ENCODE measurements at places on chromosomes 13 and 19.

GRCh38 chr13:102131246-102131645, 270.6 kb downstream of the FGF14 start:
- no peak for DNase-seq

DNA sequence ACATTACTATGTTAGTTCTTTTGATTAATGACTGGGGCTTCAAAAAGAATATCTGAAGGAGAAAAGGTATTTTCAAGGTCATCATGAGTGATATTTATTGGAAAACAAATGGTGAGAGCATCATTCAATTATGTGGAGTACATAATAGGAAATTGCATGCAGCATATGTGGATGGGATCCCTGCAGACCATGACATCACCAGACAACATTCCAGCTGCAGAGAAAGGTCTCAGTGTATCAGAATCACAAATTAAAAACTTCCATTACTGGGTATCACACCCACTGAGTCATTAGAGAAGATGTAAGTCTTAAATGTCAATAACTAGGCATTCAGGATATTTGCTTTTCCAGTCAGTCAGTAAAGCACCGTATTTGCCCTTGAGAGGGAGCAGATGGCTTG, 574.4 kb upstream of the SLC10A2 start:
- no peak for DNase-seq

DNA sequence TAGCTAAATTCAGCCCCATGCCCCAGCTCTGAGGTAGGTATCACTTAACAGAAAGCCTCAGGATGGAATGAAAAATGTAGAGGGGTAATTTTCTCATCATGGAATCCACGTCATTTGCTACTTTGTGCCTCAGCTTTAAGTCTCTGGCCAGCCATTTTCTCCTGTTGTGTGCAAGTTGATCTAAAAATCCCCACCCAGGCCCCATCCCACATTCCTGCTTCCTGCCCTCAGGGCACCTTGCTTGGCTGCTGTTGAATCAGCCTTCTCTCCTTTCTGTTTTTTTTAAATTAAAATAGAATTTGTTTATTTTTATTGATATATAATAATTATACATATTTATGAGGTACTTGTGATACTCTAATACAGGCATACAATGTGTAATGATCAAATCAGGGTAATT, 179.9 kb upstream of the TSHZ3 start:
- DNase-seq: no peak

DNA sequence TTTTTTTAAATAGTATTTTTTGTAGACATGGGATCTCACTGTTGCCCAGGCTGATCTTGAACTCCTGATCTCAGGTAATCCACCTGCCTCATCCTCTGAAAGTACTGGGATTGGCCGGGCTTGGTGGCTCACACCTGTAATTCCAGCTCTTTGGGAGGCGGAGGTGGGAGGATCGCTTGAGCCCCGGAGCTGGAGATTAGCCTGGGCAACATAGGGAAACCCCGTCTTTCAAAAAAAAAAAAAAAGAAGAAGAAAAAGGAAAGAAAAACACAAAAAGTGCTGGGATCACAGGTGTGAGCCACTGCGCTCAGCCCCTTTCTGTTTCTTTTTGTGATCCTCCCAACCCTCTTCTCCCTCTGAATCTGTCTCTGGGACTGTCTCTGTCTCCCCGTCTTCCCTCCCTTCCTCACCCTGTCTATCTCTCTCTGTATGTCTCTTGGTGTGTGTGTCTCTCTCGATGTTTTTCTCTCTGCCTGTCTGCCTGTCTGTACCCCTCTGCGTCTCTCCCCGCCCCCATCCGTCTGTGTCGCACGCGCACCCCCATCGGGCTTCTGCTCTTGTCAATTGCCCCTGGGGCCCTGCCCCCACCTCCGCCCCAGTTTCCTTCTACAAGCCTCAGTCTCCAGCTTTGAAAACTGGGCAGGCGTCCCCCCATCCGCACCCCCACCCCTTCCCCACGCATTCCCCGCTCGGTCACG, 540 bp upstream of the ZFP36 start:
- DNase-seq: no peak

All from right renal cortex interstitium (tissue), 3 donors.